Airway epithelial cell (primary cell): ENCODE measurements at places on chromosomes 7 and 10. TPM values are rescaled to one million over a fixed set of nuclear protein-coding genes. Genes with fewer than 3 reads are reported as not detected.

The ZCCHC24 gene
- total RNA-seq: 2.3 and 2.5 TPM in 2 replicates

The HOXA6 gene
- not detected in 2 replicates for total RNA-seq

The ARHGAP22 gene
- 5.9 and 9.3 TPM in 2 replicates for total RNA-seq

The AZGP1 gene
- 0.21 TPM in 1 of 2 replicates, not detected in the other for total RNA-seq

The CACNB2 gene
- total RNA-seq: not detected in 2 replicates

The ANKRD22 gene
- total RNA-seq: 11.2 and 15.9 TPM in 2 replicates

The RNLS gene
- total RNA-seq: 7.3 and 9.0 TPM in 2 replicates

The ATG9B gene
- not detected in 2 replicates for total RNA-seq

The TLX1 gene
- 0.65 and 2.2 TPM in 2 replicates for total RNA-seq

The ZNF800 gene
- 11.4 and 12.7 TPM in 2 replicates for total RNA-seq

The SERPINE1 gene
- total RNA-seq: 166 and 251 TPM in 2 replicates

The OR6V1 gene
- total RNA-seq: not detected in 2 replicates

The CFAP46 gene
- total RNA-seq: 0.79 and 1.6 TPM in 2 replicates

The ANKRD61 gene
- total RNA-seq: not detected in 2 replicates

The NCF1 gene
- 2.1 and 2.7 TPM in 2 replicates for total RNA-seq

The HABP2 gene
- total RNA-seq: not detected in 2 replicates

The ANKRD30A gene
- total RNA-seq: not detected in 2 replicates

The HOXA7 gene
- not detected in 2 replicates for total RNA-seq
